ENCODE measurements at places on chromosomes 11 and 22. TPM values are rescaled to one million over a fixed set of nuclear protein-coding genes. Genes with fewer than 3 reads are reported as not detected.

OR51L1 gene
- total RNA-seq: not detected

APOA4 gene
- 0.86 TPM for total RNA-seq

ASCL2 gene
- total RNA-seq: not detected

OR4X2 gene
- not detected for total RNA-seq

PATE2 gene
- not detected for total RNA-seq

OR4D10 gene
- total RNA-seq: not detected

SLC5A4 gene
- not detected for total RNA-seq

GRCh38 chr11:126188332-126189108 lies 22.9 kb downstream of the RPUSD4 start:
- peaks cover 7% of the 10 kb centered on the region for H3K4me1 ChIP-seq
- no peaks in the 10 kb centered on the region for H3K36me3 ChIP-seq
- no peak overlapping the region for H3K4me3 ChIP-seq

- no peak overlapping the region for H3K27ac ChIP-seq
- no peak for DNase-seq
- peaks cover 4% of the 10 kb centered on the region for H3K4me1 ChIP-seq
- H3K36me3 ChIP-seq: no peaks in the 10 kb centered on the region
- H3K27me3 ChIP-seq: no peaks in the 10 kb centered on the region
Observed at GRCh38 chr22:27381552-27381951, 420.0 kb downstream of the MN1 start.

DNA sequence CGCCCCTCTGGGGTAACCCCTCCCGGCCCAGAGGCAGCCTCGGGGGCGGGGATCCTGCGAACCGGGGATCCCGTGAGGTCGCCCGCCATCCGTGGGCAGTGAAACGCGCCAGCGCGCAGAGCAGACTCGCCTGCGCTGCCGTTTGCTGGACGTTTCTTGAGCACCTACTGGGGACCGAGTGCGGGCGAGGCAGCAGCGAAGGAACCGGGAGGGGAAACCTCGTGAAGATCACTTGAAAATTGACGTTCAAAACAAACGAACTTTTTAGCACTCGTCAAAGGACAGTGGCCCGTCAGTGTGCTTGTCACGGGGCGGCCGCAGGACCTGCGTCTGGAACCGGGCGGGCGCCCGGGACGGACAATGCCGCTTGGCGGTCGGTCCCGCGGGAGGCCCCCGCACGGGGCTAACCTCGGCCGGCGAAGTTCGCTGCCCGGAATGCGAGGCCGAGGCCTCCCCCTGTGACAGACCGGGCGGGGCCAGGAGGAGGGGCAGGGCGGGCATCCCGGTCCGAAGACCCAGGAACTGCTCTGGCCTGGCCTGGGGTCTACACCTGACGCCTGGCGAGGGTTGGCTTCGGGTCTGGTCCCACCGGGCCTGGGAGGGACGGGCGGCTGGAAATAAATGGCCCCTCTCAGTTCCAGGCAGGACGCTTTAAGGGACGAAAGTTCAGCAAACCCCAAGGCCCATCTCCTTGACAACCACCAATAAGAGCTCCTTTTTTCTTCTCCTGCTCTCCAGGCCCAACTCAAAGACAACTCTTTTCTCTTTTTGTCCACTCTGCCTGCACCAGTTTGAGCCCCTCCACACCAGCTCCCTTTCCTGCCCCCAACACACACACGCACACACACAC lies 723 bp upstream of the SCUBE1 start:
- H3K27ac ChIP-seq: no peak overlapping the region
- peak overlapping the region; percentile 46 for H3K4me3 ChIP-seq
- H3K4me1 ChIP-seq: peaks cover 5% of the 10 kb centered on the region
- no peaks in the 10 kb centered on the region for H3K36me3 ChIP-seq
- DNase-seq: no peak

DNA sequence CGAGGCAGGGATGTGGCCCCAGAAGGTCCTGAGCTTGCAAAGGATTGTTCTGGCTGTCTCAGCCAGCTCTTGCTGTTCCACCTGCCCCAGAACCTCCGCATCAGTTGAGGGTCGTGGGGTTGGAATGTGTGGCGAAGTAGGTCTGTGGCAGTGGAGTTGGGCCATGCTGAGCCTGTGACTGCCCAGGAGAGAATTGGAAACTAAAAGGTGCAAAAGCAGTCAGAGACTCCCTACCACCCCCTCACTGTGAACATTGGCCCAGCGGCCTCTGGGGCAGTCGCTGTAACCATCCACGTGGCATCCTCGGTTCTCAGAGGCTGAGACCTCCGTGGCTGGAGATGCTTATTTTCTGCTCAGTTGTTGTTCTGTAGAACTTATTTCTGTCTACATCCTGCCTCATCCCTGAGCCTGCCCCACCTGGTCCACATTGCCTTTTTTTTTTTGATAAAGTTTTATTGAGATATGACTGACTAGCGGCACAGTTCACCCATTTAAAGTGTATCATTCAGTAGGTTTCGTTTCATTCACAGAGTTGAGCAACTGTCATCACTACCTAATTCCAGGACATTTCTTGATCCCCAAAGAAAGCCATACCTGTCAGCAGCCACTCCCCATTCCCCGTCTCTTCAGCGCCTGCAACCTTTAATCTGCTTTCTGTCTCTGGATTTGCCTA lies 22.3 kb upstream of the DGCR8 start:
- H3K27me3 ChIP-seq: no peaks in the 10 kb centered on the region
- no peak overlapping the region for H3K4me3 ChIP-seq

DNA sequence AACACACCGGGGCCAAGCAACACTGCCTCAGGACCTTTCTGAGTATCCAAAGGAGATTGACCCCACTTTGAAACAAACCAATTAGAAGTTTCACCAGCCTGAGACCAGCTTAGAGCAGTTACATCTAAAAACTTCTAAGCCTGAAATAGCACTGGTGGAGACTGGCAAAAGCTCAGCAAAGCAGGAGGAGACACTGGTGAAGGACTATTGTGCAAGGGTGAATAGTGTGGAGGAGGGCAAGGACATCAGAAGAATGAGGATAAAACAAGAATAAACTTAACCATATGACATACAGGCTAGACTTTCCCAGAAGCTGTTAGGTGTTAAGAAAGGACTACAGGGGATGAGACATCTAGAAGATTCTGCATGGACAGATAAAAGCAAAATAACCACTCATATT lies 152.4 kb downstream of the FCHSD2 start:
- H3K36me3 ChIP-seq: peaks cover 1% of the 10 kb centered on the region
- peak; percentile 68 for DNase-seq

- DNase-seq: no peak
- H3K27ac ChIP-seq: no peak overlapping the region
- no peak overlapping the region for H3K4me3 ChIP-seq
- H3K27me3 ChIP-seq: no peaks in the 10 kb centered on the region
Observed at GRCh38 chr22:44884968-44885805, 124.6 kb downstream of the PHF21B start.

DNA sequence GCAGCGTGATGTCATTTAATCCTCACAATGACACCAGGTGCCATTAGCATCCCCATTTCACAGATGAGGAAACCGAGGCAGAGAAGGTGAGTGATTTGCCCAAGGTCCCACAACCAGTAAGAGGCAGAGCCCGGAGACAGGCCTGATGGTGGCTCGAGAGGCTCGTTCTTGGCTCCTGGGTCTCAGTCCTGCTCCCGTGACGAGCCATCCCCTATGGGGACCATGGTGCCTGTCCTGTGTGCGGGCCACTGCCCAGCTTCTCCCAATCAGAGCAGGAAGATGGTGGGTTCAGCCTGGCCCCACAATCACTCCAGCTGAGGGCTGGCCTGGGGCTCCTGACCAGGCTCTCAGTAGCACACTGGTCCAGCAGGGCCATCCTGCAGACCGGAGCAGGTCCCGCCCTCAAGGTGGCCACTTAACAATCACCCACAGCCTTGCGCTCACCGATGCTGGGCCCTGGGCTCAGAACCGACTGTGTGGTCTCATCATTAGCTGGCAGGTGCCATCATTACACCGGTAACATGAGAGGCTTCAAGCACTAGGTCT lies 3.6 kb downstream of the ALDH3B1 start:
- H3K36me3 ChIP-seq: no peaks in the 10 kb centered on the region
- peaks cover 7% of the 10 kb centered on the region for H3K4me1 ChIP-seq
- no peak overlapping the region for H3K27ac ChIP-seq
- no peak for DNase-seq

DNA sequence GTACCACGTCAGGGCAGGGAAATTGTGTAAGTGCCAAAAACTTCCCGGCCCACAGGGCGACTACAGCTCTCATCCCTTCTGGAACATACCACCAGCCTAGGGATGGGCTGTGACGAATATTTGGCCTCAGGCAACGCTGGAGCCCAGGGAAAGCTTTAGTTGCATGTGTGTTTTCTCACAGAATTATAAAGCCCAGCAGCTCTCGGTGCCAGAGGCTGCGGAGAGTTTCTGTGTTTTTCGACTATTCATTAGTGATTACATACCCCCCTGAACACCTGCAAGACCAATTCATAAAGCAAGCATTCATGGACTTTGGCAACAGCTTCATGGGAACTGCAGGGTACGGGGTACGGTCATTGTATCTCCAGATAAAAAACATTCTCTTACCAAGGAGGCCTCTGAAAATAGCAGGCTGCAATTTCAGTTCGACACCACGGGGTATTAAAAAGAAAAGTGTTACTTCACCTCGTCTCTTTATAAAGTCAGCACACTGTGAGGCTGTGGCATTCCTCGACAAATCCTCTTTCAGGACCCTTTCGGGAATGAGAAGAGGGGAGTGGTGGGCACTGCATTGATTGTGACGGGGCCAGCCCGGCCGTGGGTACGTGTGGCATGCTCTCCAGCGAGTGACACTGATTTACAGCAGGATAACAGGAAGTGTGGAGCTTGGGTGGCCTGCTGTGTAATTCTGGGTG lies 243.6 kb upstream of the SORL1-AS1 start:
- H3K4me1 ChIP-seq: peaks cover 22% of the 10 kb centered on the region
- H3K36me3 ChIP-seq: no peaks in the 10 kb centered on the region
- peak overlapping the region; percentile 54 for H3K27ac ChIP-seq
- peak; percentile 9 for DNase-seq
- H3K4me3 ChIP-seq: no peak overlapping the region

DNA sequence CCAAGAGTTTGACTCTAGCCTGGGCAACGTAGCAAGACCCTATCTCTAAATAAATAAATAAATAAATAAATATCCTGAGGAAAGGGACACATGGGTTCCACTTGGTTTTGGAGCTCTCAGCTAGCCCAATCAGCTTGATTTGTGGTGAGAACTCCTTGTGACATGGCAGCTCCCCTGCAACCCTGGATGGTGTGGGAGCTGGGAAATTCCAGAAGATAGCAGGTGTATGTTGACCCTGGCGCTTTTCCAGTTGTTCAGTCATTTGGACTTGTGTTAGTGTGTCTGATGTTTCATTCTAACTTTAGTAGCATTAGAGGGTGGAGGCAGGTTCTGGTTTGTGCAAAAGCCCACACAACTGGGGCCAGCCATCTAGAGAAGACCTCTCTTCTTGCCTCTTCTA lies 148.5 kb upstream of the NCAM1 start:
- no peak for DNase-seq
- no peak overlapping the region for H3K4me3 ChIP-seq
- H3K36me3 ChIP-seq: no peaks in the 10 kb centered on the region
- no peaks in the 10 kb centered on the region for H3K4me1 ChIP-seq
- no peak overlapping the region for H3K27ac ChIP-seq
- no peaks in the 10 kb centered on the region for H3K27me3 ChIP-seq

DNA sequence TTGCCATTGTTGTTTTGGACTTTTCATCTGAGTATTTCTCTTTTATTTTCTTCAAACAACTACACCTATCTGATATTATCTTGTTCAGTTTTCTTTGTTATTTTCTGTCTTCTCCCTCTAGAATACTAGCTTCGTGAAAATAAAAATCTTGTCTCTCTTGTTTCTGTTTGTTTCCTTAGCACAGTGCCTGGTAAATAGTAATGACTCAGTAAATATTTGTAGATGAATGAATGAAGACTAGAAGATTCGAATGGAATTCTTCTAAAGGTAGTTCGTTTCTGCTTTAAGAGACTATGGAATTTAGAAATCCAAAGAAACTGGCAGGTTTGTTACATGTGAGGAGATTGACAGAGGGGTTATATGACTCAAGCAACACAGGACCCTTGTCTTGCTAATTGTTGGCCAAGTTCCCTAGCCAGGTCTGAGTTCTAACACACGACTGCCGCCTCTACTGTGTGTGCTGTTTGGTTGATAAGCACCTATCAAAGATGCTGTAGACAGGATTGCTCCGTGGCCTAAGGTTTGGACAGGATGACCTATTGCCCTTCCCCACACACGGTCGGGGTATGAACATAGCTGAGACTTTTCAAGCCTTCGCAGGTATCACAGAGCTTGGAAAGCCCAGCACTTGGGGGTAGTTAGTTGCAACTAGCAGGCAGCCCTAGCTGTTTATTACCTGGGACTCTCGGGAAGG lies 831 bp upstream of the TMEM135 start:
- peak overlapping the region; percentile 87 for H3K4me3 ChIP-seq
- peak overlapping the region; percentile 88 for H3K27ac ChIP-seq
- H3K4me1 ChIP-seq: peaks cover 10% of the 10 kb centered on the region
- no peak for DNase-seq

GRCh38 chr11:94504689-94505293 lies 7.5 kb upstream of the C11orf97 start:
- no peaks in the 10 kb centered on the region for H3K36me3 ChIP-seq
- peak; percentile 50 for DNase-seq

GRCh38 chr11:9802291-9802861 lies 138.5 kb downstream of the SWAP70 start:
- no peak overlapping the region for H3K4me3 ChIP-seq
- no peaks in the 10 kb centered on the region for H3K27me3 ChIP-seq
- peak; percentile 74 for DNase-seq

GRCh38 chr11:72646024-72646423 lies 28.2 kb downstream of the PDE2A start:
- no peaks in the 10 kb centered on the region for H3K4me1 ChIP-seq
- no peak overlapping the region for H3K4me3 ChIP-seq
- H3K27me3 ChIP-seq: peaks cover 21% of the 10 kb centered on the region
- no peaks in the 10 kb centered on the region for H3K36me3 ChIP-seq
- no peak for DNase-seq
- no peak overlapping the region for H3K27ac ChIP-seq

- H3K4me1 ChIP-seq: no peaks in the 10 kb centered on the region
- peak; percentile 84 for DNase-seq
- H3K4me3 ChIP-seq: no peak overlapping the region
- H3K27me3 ChIP-seq: no peaks in the 10 kb centered on the region
- H3K27ac ChIP-seq: no peak overlapping the region
Observed at GRCh38 chr11:130894322-130895025, 21.8 kb downstream of the SNX19 start.

- H3K27ac ChIP-seq: no peak overlapping the region
- H3K4me1 ChIP-seq: no peaks in the 10 kb centered on the region
- H3K36me3 ChIP-seq: no peaks in the 10 kb centered on the region
- no peak for DNase-seq
Observed at GRCh38 chr22:38611559-38611958, 41.6 kb upstream of the DMC1 start.

DNA sequence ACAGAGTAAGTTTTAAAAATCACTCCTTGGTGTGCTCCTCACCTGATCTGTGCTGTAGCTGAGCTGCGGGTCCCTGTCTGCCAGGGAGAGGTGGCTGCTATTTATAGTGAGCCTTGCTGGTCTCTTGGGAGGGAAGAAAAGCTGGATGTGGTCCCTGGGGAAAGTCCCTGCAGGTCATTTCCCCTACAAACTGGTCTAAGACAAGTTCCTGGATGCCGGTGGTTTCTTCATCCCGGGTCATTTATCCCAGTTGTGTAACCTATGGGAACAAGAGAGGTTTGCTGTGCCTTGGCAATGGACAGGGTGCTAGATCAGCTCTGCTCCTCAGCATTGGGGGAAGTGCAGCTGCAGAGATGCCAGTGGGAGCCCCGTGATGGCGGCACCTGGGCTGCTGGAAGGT lies at the start of gene SAA2:
Gene SAA2, minus strand, starts transcription at position 108 of the 400 bp plus-strand sequence. CDS start 657 bp downstream, outside the sequence.
- no peak within 1 kb of the TSS for H3K27ac ChIP-seq
- no peak within 1 kb of the TSS for H3K4me3 ChIP-seq
- DNase-seq: no peak
- H3K36me3 ChIP-seq: no peaks in the 10 kb centered on the region
- no peaks in the 10 kb centered on the region for H3K4me1 ChIP-seq
